ENCODE measurements at places on chromosomes 6 and 20.

GRCh38 chr6:116158641-116159040 is 32.7 kb upstream of the COL10A1 start:
- DNase-seq: no peak

DNA sequence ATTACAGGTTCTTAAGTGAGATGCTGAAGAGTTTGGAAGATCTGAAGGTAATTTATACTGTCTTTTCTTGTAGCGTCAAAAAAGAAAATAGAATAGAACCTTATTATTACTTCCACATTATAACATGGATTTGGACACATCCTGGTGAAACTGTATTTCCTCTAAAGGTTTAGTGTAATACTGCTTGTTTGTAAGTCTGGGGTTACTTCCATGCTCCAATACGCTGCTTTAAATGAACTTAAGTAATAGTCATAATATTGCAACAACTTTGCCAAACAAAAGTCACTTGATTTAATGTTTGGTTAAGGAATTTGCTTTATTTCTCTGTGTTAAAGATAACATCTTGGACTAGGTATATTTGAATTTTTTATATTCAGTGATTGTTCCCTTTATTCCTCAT is 11.5 kb upstream of the SNRNP48 start:
- DNase-seq: no peak

DNA sequence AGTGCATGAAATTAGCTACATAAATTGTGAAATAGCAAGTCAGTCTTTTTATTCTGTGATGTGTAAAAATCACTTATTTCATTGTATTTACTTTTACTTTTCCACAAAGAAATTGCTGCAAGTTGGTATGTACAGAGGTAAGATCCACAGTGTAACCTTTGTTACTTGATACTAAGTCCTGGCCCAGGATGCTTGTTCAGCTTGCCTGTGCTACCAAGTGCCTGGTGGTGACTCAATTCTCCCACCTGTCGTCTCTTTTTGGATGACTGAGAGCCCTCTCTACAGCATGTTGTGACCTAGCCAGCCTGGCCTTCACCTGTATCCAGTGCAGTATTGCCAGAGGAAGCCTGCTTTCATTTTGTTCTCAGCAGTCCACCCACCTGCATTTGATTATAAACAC is 54.9 kb downstream of the ANKRD6 start:
- no peak for DNase-seq

DNA sequence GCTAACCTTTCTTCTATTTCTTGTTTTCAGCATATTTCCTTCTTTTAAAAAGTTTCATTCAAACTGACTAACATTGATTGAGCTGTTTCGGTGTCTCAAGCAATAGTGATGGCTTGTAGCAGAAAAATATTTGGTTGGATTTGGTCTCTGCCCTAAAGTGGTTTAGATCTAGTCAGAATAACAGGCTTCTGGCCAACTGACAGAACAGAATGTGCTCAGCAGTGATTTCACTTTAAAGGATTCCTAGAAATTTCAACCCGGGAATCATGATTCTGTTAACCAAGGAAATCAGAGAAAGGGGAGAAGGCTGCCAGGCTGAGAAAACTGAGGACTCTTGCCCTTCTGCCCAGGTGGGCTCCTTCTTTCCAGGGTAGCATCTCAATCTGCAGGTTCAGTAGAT is 16.6 kb upstream of the GSTA1 start:
- DNase-seq: no peak

GRCh38 chr6:34102696-34103095 is 43.2 kb downstream of the GRM4 start:
- no peak for DNase-seq

- no peak for DNase-seq
These were observed at the start of gene PNPLA1 for GRCh38 chr6:36269834-36270705. Gene PNPLA1 (plus strand): TSS chr6:36270060. CDS start chr6:36270460, 400 bp downstream.

GRCh38 chr6:36028877-36029324 is 1.3 kb downstream of the MAPK14 start:
- peak; percentile 83 for DNase-seq

- DNase-seq: no peak
These were observed 41.3 kb downstream of the NCOA3 start for GRCh38 chr20:47543006-47543431.

GRCh38 chr20:14332866-14333265 is 4.5 kb downstream of the FLRT3 start:
- DNase-seq: no peak

- no peak for DNase-seq
These were observed 144.6 kb downstream of the ARHGAP18 start for GRCh38 chr6:129565366-129565765.

- DNase-seq: no peak
These were observed 58.7 kb downstream of the GTF2H5 start for GRCh38 chr6:158226655-158227512.

DNA sequence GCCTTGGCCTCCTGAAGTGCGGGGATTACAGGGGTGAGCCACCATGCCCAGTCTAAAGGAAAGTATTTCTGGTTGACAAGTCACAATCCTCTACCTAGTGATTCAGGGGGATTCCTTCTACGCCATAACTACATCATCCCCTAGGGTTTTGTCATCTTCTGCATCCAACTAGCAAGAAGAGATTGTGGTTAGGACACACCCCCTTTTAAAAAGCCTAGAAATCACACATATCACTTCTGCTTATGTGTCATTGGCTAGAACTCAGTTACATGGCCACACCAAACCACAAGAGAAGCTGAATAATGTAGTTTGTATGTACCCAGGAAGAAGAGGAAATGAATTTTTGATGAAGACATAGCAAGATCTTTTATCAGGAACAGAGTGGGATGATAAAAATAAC is 14.7 kb upstream of the CHD6 start:
- DNase-seq: no peak

- no peak for DNase-seq
These were observed 349.9 kb upstream of the SLC35B3 start for GRCh38 chr6:8785223-8785622.

- no peak for DNase-seq
These were observed 345.0 kb downstream of the GRIK2 start for GRCh38 chr6:101738481-101738880.

GRCh38 chr6:23176883-23177282 is 607.5 kb downstream of the HDGFL1 start:
- DNase-seq: no peak

DNA sequence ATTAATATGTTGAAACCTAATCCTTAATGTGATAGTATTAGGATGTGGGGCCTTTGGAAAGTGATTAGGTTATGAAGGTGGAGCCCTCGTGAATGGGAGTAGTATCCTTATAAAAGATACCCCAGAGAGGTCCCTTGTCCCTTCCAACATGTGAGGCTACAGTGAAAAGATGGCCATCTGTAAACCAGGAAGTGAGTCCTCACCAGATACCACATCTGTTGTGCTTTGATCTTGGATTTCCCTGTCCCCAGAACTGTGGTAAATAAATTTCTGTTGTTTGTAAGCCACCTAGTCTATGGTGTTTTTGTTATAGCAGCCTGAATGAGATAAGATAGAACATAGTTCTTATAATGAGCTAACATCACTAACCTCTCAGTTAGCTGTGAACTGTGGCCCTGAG is 16.6 kb upstream of the CALHM6 start:
- DNase-seq: no peak

GRCh38 chr6:4480788-4481735 is 295.1 kb upstream of the CDYL start:
- DNase-seq: no peak

DNA sequence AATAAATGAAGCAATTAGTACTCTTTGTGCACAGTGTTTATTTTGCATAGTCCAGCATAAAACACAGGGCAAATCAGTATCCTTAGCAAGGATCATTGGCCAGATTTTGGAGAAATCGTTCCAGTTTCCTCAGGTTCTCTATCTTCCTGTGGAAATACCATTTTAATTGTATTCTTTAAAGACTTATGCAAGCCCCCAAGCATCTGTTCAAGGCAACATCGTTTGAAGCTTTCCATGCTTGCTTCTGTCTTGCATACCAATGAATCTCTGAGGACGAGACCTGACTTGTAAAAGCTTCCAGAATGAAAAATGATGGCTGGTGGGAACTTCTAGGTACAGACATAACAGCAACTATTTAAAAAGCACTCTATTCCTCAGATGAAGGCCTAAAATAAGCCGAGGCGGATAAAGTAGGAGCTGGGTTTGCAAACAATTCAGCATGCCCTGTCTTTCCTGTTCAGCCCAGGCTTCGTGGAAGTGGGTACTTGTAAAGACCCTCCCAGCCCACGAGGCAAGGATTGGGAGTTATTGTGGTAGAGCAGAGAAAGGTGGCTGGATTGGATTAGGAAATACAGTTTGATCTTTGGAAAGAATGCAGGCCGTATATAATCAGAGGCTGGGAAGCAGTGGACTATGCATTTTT is 21.6 kb downstream of the NRSN1 start:
- no peak for DNase-seq

- no peak for DNase-seq
These were observed 39.2 kb upstream of the CENPW start for GRCh38 chr6:126300735-126301134.

DNA sequence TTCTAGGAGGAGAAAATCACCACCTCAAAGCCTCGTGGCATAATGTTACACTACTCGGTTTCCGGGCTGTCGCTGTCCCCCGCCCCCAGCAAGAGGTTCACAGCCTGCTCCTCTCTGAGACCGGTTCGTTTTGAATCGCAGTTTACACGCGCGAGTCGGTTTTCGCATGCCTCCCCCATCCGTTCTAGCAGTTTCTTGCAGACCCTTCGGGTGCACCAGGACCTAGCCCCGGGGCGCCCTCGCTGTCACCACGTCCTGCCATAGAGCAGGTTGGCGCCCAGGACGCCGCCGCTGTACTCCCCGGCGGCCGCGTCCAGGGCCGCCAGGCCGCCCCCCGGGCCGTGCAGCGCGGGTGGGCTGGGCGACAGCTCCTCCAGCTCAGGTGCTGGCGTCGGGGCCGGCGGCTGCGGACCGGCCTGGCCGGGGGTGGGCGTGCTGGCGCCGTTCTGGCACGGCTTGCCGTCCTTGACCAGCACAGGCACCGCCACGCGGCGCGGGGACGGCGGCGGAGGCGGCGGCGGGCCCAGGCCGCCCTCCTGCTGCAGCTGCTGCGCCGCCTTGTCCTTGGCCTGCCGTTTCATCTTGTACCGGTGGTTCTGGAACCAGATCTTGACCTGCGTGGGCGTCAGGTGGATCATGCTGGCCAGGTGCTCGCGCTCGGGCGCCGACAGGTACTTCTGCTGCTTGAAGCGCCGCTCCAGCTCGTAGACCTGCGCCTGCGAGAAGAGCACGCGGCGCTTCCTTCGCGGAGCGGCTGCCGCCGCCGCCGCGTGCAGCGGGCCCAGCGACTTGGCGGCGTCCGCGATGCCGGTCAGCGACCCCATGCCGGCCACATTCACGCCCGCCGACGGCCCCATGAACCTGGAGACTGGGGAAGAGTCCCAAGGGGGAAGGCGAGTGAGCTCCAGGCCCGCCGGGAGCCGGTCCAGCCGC is 1.4 kb downstream of the NKX2-4 start:
- no peak for DNase-seq

DNA sequence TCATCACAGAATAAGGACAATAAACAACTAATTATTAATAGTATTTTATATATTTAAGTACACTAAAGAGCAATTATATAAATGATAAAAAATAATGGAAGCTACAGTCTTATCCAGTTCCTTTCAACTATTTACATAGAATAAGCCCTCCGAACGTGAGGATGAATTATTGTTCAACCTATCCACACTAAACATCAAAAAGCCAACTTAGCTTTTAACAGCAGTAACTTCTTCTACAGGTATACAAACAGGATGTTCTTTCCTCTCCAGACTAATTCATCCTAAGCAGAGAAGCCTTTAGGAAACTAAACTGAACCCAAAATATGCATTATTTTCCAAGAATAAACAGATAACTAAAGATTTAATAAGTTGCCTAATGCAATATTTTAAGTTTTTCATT is 2.3 kb downstream of the FKBP5 start:
- DNase-seq: no peak

- no peak for DNase-seq
These were observed 166.0 kb downstream of the VEGFA start for GRCh38 chr6:43935921-43936439.

DNA sequence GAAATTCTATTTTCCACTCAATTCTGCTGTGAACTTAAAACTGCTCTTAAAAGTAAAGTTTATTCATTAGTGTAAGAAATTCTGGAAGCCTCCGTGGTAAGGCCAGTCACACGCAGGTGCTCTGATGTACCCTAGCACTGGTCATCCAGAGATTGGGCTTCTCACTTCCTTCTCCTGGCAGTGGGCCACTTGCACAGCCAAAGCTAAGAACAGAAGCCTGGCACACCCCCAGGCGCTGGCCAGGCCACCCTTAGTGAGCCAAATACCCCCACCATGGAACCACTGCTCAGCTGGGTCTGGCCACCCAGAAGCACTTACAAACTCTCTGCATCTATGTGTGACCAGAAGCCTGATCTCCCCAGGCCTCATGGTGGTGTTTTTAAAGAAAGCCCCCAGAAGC is 35.3 kb upstream of the ARFGEF2 start:
- no peak for DNase-seq

DNA sequence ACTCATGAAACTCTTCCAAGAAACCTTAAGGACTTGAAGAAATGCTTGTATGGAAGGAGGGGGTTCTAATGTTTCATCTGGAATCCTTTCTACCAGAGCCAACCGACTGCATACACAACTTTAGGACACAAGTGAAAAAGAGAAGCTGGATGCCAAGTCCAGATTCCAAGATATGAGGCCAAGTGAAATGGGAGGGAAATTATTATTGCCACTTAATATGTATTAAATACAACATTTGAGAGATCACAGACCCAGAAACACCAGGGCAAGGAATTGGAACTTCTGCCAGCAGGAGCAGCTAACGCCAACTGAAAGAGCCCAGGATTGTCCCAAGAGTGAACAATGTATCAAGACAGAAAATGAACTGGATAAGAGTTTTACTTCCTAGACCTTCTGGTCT is 144.2 kb downstream of the ARHGAP18 start:
- DNase-seq: no peak

DNA sequence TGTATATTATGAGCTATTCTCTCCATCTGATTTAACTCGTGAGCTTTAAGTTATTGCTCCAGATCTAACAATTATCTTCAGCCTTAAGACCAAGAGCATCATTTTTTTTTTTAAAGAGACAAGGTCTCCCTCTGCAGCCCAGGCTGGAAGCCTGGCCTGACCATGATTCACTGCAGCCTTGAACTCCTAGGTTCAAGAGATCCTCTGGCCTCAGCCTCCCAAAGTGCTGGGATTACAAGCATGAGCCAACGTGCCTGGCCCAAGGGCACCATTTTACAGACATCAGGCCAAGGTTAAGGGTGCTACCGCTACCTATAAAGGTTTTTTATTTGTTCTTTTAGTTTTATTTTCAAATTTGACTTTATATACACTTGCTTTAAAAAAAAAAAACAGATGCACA is 2.3 kb downstream of the SUPT3H start:
- no peak for DNase-seq

DNA sequence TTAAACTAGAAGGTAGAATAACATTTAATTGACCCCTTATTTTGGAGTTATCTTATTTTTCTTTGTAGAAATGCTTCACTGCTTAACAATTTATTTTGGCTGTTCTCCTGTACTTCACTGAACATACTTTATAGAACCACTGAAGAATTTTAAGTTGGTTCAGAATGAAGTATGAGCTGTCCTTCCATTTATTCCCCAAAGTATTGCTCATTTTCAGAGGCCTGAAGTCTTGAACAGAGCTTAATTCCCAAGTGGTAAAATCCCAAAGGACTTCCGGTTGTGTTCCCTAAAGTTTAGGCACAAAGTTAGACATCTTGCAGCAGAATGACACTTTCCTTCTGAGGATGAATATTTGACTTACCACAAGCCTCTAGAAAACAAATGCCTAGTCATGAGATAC is 233.3 kb downstream of the TINAG start:
- no peak for DNase-seq

GRCh38 chr20:36647196-36648121 is 1.5 kb upstream of the SLA2 start:
- DNase-seq: no peak

- DNase-seq: no peak
These were observed 27.0 kb upstream of the TBC1D7 start for GRCh38 chr6:13355043-13355945.

GRCh38 chr6:110270165-110270564 is 88.0 kb downstream of the METTL24 start:
- DNase-seq: no peak
